ENCODE measurements at places on chromosomes 3 and 15.
A peak's percentile ranks its signal among the peaks of the same experiment; 100 is the strongest.

DNA sequence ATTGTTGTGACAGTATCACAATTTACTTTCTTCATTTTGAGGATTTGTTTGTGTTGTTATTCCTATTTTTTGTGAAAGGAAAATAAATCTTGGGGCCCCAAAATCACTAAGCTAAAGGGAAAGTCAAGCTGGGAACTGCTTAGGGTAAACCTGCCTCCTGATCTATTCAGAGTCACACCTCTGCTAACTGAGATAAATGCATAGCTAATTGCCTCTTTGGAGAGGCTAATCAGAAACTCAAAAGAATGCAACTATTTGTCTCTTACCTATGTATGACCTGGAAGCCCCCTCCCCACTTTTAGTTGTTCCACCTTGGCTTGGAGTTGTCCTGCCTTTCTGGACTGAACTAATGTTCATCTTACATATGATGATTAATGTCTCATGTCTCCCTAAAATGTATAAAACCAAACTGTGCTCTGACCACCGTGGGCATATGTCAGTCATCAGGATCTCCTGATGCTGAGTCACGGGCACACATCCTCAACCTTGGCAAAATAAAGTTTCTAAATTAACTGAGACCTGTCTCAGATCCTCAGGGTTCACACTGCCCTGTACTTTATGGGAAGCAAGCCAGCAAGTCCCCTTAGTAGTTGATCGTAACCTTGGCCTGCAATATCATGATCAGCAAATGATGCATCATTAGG is 523.2 kb upstream of the GOLIM4 start:
- no peak for DNase-seq

DNA sequence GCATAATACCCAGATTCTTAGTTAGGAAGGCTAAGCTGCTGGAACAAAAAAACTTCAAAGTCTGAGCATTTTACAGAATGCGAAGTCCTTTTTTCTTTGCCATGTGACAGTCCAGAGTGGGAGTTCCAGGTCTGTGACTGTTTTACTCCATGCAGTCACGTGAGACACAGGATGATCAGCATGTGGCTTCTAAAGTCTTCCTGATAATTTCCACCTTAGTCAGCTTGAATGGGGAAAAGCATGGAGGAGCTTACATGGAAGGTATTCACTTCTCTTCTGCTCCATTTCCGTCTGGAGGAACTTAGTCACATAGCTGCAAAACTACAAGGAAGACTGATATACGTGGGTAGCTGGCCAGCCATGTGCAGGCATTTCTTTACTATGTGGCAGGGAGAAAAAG is 1.7 kb downstream of the SNTN start:
- DNase-seq: no peak

DNA sequence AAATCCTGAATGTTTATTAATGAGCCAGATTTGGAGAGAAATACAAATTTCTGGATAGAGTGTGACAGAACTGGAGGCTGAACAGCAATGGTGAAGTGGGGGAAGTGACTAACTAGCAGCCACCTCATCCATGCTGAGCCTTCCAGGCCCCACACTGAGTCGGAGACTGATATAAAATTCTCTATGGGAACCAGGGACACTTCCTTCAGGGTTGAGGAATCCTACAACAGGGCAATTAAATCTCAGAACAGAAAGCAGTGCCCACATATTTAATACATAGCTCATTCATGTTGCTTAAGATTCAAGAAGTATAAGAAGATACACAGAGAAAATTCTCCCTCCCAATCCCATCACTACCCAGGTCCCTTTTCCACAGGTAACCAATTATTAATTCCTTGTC is 49.3 kb downstream of the HACD2 start:
- no peak for DNase-seq

- no peak for DNase-seq
Observed at GRCh38 chr3:162165346-162165745, 668.7 kb downstream of the OTOL1 start.

DNA sequence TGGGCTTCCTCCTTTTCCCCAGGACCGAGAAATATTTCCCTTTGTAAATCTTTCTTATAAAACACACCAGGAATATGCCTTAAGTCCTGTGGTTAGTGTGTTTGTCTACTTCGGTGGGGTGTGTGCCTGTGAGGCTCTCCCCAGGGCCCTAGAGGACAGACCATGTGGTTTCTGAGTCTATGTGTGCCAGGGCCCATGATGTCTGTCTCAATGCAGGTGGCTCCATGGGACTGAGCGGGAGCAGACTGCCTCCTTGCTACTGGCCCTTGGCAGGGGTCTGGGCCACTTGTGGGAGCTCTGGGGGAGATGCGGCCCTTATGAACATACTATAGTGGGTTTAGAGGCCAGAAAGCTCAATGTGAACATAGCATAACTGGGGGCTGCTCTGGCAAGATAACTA is 37.6 kb downstream of the SCN5A start:
- no peak for DNase-seq

DNA sequence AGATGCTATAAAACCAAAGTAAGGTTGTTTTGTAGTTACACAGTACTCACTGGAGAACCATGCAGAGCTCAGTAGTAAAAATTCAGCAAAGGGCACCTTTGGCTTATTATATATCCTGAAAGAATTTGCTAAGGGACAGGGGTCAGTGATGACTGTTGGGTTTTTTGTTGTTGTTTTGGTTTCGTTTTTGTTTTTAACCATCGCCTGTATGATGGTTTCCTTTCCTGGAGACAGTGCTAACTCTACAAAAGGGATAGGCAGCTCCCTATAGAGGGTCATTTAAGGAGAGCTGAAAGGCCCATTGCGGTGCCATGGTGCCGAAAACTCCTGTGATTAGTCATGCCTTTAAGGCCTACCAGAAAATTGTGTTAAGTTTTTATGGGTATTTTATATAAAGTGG is 118.2 kb upstream of the GOLIM4 start:
- DNase-seq: no peak

DNA sequence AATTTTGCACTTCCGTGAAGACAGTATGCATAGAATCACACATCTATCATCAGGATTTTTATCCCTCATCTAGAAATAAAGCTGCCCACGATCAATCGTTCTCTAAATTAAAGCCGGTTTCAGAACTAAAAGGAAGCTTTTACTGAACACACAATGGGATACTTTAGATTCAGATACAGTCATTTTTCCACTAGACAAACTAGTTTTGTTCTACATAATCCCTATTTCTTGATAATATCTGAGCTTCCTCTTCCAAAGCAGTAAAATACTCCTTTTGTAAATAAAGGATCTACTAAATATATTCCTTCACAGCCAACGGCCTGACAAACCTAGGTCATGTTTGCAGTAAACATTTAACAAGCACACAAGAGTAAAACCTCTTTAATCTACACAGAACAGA is 2.0 kb upstream of the GANC start:
- no peak for DNase-seq

DNA sequence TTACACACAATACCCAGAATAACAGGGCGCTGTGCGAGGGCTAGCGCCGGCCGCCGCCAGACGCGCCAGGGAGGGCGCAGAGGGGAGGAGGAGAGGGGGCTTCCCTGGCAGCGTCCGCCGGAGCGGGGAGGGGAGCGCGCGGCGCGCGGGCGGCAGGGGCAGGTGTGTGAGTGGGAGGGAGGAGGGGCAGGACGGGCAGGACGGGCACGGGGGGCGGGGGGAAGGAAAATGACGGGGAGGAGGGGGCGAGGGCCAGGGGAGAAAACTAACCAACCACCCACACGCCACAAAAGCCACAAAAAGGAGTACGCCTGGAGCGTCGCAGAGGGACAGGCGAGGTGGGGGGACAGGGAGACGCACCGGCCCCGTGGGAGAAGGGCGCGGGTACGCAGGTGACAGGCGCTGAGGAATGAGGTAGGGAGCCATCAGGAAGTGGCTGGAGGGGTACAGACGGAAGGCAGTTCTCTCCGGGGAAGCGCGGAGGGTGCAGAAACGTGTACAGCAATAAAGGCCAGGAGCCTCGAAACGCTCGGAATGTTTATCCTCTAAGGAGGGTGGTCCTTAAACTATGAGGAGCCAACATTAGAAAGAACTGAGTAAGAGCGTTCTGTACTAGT is 610 bp upstream of the SATB1 start:
- peak; percentile 83 for DNase-seq

GRCh38 chr3:13112521-13113345 is 39.5 kb upstream of the IQSEC1 start:
- DNase-seq: no peak

- no peak for DNase-seq
Observed at GRCh38 chr15:69725957-69726356, 273.3 kb downstream of the RPLP1 start.

DNA sequence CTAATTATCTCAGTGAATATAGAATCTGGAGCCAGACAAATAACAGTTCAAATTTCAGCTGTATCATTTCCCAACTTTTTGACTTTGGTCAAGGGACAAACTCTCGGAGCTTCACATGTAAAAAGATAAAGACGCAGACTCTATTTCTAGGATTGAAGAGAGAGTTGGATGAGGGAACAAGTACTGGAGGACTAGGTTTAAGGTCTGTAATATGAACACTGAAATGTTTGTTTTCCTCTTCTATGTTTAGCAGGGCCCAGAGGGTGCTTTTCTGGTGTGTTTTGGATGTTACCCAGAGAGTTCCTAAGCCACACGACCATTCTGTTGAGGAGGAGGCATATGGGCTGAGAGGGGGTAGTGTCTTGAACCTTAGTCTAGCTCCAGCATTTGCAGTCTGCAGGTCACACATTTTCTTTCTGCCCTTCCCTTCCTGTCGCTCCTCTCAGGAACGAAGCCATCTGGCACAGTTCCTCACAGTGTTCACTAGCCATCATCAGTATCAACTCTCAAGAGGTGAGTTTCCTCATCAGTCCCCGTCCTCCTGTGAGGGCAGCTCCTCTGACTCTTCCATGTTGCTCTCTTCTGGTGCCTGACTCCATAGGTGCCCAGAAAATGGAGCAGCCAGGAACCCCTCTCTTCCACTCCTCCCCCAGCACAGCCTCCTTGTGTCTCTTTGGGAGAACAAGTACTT is 250.1 kb downstream of the SQOR start:
- DNase-seq: no peak

GRCh38 chr3:48544141-48544540 is 12.5 kb downstream of the PFKFB4 start:
- no peak for DNase-seq

DNA sequence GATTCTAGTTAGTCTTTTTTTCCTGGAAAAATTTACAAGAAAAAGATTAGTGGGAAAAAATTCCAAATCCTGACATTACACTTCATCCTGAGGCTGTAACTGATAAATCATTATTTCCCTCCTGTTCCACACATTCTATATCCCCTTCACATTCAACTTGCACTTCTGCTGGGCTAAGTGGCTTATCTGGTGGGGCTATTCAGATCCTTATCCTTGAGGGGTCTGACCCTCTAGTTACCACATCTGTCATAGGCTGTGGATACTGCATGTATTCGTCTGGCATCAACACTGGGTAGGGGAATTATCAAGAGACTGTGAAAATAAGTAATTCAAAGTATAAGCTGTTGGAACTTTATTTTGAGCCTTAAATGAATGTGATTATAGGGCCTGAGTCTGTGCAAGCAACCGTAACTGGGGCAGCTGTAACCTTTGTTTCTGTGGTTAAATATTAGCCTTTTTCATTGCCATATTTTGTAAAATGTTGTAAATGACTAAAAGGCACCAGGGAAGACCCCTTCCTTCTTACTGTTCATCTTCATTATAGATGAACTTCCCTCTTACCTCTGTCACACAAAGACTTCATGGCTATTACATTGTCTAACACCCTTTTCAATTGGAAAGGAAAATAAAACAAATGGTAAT is 28.0 kb upstream of the TEX9 start:
- peak; percentile 26 for DNase-seq

DNA sequence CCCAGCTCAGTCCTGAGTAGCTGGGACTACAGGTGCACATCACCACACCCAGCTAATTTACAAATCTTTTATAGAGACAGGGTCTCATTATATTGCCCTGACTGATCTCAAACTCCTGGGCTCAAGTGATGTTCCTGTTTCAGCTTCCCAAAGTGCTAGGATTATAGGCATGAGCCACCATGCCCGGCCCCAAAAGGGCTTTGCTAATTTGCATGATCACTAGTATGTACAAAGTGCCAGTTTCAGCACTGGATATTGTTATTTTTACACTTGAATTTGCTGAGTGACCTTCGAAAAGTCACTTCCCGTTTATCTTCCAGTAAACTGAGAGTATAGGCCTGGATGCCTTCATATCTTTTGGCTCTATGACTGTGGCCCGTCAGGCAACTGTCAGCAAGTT is 12.2 kb downstream of the CLN6 start:
- no peak for DNase-seq

GRCh38 chr3:16570113-16570512 is 35.1 kb downstream of the DAZL start:
- no peak for DNase-seq

DNA sequence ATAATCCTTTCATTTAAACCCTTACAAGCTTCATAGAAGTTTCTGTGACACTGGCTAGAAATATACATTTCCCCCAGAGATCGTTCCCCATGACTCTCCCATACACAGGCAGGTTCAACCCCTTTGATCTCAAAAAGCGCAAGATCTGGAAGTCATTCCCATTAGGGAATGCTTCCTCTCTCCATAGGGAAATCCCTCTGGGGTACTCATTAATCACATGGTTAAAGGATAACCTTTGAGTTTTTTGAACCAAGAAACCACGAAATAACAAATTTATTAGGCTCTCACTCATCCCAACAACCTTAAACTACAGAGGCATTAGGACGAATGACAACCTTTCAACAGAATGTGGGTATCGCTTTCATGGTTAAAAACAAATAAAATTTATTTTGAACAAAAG is 211.9 kb upstream of the PRICKLE2 start:
- no peak for DNase-seq

- no peak for DNase-seq
Observed at GRCh38 chr3:98914210-98915080, 12.9 kb upstream of the DCBLD2 start.

- DNase-seq: no peak
Observed at GRCh38 chr3:102074946-102075345, 225.6 kb downstream of the NFKBIZ start.

DNA sequence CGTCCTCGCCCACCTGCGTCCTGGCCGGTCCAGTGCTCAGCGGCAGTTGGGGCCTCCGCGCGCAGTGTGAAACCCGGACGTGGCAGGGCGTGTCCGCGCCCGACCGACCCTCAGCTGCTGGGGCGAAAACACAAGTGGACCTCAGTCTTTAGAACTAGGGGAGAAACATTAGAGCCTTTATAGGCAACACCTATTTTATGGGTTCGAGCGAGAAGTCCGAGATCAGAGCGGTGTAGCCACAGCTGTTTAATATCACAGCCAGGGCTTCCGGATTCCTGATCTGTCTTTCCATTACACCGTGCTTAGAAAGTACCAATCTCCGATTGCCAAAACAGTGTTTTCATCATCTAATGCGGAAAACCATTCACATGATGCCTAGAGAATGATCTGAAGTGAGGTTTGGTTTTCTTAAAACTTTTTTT is 506 bp downstream of the RAD51 start:
- DNase-seq: no peak

GRCh38 chr15:70253461-70254156 is 155.9 kb upstream of the TLE3 start:
- DNase-seq: no peak

Measured in D341Med (cell line).